Activated T-cell treated with anti-CD3 and anti-CD28 coated beads, Interleukin-2, amount 50 U/mL, for 48 hours (primary cell): ENCODE measurements at places on chromosomes 11 and 22.

GRCh38 chr22:43670513-43670912 lies 141.6 kb downstream of the EFCAB6 start:
- DNase-seq: no peak

- DNase-seq: no peak
Measured at GRCh38 chr11:37115963-37116362, 517.9 kb upstream of the RAG2 start.

DNA sequence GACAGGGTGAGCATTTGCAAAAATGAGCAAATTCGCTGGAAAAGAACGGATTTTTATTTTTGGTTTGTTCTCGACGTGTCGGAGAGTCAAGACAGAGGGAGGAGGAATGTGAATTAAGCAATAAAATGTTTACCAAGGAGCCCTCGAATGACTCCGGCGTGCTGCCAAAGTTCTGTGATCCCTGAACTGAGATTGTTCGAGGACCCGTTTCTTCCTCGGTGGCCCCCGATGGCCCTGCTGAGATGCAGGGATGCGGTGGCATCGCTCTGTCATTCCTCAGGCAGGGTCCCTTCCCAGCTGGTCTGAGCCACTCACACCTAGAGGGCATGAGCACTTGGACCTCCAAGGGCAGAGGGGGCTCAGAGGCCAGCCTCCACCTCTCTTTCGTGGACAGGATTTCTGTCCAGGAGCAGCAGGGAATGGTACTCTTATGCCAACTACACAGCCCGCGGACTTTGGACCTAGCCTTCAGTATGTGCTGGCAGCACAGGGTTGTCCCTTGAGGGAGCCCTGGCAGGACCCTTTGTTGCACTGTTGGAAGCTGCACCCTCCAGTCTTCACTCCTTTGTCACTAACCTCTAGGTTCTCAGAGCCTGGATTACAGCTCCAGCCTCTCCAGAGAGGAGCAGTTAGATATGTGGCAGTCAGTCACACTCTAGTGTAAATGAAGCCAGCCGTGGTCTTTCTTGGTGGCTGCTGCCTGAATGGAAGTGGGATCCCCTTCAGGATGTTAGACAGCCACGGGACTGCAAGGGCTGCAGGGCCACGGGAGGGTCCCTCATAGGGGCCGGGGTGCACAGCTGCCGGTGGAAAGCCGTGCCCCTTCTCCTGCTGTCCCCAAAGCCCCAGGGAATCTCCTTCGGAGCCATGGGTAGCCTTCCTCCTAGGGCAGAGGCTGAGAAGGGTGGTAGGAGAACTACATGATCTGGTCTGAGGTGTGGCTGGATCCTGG lies 109.4 kb upstream of the ANO1 start:
- DNase-seq: no peak

GRCh38 chr11:125167954-125168835 lies 3.6 kb downstream of the PKNOX2 start:
- DNase-seq: no peak

GRCh38 chr22:43825651-43826050 lies 13.5 kb upstream of the EFCAB6 start:
- no peak for DNase-seq

DNA sequence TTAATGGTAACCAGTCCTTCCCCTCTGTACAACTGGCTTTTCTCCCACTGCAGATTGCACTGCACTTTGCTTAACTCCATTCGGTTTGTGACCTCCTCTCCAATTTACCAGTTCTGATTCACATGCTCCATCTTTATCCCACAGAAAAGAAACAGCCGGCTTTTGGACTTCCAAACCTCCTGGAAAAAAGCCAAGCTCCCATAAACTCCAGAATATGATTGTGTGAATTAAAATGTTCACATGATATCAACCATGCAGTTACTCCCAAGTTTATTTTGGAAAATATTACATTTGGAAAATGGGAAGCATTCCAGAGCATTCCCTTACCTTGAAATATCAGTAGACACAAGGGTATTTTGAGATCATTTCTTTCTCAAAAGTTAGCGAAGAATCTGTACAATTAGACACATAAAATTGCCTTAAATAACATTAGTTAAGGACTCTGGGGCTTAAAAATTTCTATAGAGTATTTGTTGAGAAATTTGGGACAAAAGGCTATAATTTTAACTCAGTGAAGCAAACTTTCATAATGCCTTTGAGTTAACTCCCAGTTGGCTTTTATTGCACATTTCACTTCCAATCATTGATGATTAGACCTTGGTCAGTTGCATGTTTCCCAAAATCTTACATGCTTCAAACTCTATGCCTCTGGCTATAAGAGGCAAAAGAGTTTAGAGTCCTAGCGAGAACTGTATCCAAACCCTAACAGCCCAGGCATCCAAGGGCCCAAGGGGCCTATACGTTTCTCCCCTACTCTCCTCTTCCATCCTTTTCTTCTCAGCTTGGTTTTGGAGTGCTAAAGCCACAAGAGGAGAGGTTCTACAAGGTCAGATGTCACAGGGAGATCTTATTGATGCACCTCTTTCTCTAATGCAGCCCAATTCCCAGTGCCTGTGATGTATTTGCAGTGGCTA lies 23.6 kb upstream of the TMEM135 start:
- no peak for DNase-seq

- DNase-seq: no peak
Measured at GRCh38 chr11:96263238-96263763, 79.7 kb downstream of the MAML2 start.

DNA sequence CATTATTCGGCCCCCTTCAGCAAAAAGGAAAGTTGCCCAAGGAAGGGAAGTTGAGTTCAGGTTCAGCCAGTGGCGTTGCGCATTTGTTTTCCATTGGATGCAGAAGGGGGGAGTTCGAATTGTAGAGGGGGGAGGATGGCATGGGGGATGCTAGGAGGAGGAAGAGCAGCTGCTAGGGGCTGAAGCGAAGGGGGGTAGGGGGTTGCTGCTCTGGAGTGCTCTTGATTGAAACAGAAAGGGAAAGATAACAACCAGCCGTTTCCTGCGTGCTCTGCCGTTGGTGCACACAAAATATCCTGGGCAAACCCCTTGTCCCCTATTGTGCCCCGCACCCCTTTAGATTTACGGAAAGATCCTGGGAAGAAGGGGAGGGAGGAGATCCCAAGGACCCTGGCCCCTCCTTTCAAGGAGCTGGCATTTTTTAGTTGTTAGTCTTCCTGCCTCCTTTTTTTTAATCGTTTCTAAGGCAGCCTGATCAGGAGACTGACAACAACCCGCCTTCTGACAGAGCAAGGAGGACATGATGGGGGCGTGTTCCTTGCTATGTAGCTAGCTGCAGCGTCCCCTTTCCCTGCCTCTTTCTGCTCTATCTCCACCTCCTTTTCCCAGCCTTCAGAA lies 2.1 kb downstream of the KMT2A start:
- DNase-seq: peak; percentile 57

GRCh38 chr22:20423906-20424551 lies 13.6 kb downstream of the SCARF2 start:
- DNase-seq: no peak

DNA sequence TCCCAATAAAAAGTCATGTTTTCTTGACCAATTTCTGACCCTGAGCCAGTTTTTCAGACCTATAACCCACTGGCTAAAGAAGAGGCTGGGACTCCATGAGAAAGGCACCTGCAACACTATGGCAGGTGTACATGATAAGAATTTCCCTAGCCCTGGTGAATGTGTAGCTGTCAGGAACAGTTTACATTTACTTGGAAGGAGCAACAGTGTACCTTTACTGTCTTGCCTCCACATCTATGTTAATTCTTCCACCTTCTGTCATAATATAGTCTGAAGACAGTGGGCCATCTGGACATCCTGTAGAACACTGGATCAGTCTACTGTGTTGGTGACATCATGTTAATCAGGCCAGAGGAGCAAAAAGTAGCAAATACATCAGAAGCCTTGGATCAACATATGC lies 72.1 kb upstream of the CD82 start:
- no peak for DNase-seq

GRCh38 chr11:64916040-64916774 lies 802 bp downstream of the ATG2A start:
- DNase-seq: peak; percentile 48

- DNase-seq: peak; percentile 76
Measured at GRCh38 chr22:38467904-38468442, at the start of gene KDELR3. KDELR3 (plus strand) TSS chr22:38468096; CDS start chr22:38468234, 138 bp downstream.

- DNase-seq: no peak
Measured at GRCh38 chr22:33851240-33851639, 69.0 kb downstream of the LARGE1 start.

GRCh38 chr11:71502026-71502425 lies 25.0 kb upstream of the KRTAP5-7 start:
- no peak for DNase-seq

DNA sequence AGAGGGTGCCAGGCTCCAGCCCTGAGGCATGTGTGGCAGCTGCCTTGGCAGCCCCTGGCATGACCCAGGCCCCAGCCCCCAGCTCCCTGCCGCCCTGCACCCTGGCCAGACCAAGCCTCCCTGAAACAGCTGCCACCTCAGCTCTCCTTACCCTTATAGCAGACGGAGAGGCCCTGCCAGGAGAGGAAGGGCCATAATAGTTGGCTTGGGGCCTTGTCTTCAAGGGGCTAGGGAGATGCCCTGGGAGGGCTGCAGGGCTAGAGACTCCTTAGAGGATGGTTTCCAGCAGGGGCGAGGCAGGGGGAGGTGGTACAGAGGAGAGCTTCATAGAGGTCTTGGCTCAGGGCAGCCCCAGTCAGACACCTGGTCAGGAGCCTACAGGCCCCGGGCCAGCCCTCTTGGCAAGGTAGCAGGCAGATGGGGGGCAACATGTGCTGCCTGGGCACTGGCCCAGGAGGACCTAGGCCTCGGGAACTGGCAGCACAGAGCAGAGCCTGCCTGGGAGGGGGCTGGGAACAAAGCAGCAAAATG lies 13.0 kb downstream of the SMTN start:
- DNase-seq: no peak

GRCh38 chr11:111081021-111081511 lies 164.5 kb upstream of the POU2AF2 start:
- no peak for DNase-seq

DNA sequence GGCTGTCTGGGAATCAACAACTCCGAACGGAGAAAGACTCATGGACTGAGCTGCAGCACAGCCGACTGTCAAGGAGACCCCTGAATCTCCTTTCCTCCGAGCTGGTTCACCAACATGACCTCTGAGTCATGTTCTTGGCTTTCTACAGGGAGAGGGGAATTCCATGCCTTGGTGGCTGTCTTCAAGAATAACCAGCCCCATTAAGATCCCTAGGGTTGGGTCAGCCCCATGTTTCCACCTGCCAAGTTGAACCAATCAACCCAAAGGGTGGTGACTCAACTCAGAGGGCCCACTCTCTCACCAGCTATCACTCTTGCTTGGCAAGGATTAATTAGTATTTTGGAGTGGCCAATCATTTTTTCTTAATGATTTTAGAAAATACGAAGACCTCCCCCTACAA lies 28.3 kb upstream of the IGSF22 start:
- no peak for DNase-seq

- no peak for DNase-seq
Measured at GRCh38 chr11:95229199-95229992, 1.6 kb downstream of the SESN3 start.

DNA sequence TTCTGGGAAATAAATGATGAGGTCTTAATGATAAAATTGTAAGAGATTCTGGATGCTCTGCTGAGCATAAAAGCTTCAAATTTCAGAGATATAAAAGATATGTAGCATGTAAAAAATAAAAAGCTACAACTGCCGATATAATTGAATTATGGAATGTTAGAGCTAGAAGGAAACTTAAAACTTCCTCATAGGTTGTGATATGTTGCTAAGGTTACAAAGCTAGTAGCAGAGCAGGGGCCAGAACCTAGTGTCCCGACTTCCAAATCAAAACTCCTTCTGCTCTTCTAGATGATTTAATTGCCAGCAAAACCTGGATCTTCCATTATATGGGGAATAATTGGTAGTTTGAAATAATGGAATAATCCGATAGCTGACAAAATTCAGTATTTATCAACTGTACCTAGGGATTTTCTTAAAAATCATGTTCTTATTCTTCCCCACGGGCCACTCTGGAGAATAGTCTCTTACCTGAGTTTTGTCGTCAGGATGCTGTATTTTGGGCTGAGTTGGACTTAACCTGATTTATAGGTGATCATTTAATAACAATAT lies at the start of gene ASCL3:
TSS of gene ASCL3 (minus strand) at position 499 of the 549 bp plus-strand sequence. CDS start 4,855 bp downstream, outside the sequence.
- no peak for DNase-seq

DNA sequence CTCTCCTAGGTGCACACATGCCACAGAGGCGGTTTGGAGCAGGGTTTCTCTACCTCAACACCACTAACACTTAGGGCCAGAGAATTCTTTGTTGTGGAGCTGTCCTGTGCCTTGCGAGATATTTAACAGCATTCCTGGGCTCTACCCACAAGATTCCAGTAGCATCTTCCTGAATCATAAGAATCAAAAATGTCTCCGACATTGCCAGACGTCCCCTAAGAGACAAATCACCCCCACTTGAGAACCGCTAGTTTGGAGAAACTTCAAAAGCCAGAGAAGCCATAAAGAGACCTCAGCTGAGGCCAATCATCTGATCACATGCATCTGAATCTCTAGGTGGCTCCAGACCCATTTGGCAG lies 16.1 kb downstream of the MFNG start:
- no peak for DNase-seq

- peak; percentile 28 for DNase-seq
Measured at GRCh38 chr11:61090521-61090920, 11.8 kb upstream of the CD5 start.

DNA sequence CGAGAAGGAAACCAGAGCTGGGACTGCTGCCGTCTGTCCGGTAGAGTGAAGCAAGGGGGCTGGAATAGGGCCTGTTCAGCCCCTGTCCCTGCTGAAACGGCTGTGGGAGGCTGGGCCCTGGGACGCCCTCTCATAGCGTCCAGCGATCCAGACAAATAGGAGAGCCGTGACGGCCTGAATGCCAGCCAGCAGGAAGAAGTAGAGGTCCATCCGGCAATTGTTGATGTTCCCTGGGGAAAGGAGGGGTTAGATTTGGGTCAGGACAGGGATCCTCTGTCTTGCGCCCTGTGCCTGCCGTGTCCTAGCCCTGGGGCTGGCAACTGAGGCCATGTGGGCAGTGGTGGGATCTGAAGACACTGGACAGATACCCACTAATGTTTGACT lies 12.9 kb downstream of the TMEM132A start:
- no peak for DNase-seq

DNA sequence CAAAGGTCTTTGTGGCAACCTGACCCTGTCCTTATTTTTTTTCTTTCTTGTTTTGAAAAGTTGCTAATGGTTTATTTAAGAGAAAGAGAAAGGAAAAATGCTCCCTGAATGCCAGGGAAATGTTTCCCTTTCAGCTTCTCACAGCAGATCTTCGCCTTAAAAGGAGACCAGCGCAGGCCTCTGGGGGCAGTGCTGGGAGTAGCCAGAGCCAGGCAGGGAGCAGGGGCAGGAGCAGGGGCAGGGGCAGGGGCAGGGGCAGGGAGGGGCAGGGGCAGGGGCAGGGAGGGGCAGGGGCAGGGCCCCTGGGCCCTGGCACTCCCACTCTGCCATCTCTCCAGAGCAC lies 5.1 kb downstream of the MOB2 start:
- no peak for DNase-seq

GRCh38 chr22:50104141-50104544 lies 14.3 kb downstream of the MOV10L1 start:
- DNase-seq: no peak
